ENCODE measurements at places on chromosomes 12 and 14.

DNA sequence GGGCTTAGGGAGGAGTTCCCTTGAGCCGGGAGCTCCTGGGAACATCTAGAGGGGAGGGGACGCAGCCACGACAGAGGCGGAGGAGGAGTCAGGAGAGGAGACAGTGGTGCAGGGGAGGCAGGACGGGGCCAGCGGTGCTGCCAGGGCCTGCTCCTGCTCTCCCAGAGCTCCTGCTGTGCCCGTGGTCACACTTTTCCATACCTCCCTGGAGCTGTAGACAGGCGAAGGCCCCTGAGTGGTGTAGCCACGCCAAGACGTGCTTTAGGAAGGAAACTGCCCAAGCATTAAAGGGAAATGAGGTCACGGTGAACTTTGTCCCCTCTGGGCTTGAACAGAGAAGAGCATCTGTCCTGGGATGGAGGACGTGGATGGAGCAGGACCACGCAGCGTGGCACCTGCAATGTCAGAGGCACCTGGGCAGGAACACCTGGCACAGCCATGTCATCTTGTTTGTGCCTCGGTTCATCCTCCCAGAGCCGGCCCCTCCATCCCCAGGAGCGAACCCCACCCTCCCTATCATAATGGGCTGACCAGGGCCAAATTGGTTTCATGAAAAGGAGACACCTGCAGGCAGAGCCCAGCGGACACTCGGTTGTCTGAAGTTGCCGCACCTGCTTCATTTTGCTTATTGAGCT, 239.5 kb upstream of the SFSWAP start:
- DNase-seq = no peak

GRCh38 chr14:55327179-55327578, 56.0 kb downstream of the FBXO34 start:
- DNase-seq = no peak

DNA sequence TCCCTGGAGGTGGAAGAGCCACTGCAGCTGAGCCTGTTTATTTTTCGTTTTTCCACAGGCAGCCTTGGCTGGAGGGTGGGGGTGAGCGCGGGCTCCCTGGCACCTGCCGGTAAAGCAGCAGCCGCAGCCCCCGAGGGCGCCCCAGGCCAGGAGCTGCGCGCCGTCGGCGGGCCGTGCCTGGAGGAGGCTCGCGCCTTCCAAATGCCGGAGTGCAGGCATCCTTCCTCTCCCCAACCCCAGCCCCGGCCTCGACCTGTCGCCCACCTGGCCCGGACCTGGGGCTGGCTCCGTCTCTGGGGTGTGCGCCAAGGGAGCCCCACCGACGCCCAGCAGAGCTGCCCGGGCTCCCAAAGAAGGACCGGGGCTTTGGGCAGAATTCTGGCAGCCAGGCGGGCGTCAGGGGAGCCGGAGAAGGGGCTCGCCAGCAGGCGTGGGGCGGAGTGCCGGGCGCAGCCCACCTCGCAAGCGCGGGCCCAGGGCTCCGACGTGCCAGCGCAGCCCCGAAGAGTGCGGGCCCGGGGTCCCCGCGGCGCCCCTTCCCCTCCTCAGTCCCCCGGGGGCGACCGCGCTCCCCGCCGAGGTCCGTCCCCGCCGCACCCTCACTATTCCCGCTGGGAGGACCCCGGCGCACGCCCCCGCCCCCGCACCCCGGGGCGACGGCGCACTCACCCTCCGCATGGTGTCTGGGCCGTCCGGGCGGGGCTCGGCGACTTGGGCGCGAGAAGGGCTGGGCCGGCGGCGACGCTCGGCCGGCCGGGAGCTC, 130.3 kb downstream of the NDUFA12 start:
- no peak for DNase-seq

GRCh38 chr12:95480230-95480629, 6.3 kb downstream of the METAP2 start:
- no peak for DNase-seq

DNA sequence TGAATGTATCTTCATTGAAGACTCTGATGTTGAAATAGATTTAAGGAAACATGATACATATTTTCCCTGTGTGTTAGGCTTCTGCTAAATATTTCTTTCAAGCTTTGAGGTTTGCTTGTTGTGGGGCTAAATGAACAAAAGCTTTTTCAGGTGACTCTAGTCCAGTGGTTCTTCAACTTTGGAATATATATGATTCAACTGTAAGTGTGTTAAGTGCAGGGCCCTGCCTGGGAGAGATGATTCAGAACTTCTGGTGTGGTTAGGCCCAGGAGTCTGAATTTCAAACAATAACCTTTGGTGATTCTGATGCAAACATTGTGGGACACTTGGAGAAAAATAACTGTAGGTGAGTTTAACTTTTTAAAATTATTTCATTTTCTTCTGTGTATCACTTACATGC, 93.0 kb downstream of the TRHDE start:
- DNase-seq = no peak

DNA sequence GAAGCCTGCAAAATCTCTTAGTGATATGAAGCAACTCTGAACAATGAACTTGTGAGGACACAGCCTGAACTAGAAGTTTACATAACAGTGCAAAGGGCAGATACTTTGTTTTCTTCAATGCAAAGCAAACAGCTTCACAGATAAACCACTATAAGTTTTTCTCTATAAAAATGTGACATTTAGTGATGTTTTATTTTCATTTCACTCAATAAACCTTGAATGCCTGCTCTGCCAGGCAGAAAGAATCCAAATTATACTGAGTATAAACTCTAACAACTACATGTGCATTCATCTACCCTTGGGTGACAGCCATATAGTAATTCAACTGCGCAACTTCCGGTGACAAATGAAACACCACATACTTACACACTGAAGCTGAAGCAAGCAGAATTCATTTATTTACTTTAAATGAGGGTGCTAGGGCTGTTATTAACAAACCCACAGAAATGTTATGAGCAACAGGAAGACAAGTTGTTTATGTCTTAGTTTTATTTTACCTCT, 10.3 kb downstream of the DCP1B start:
- DNase-seq = no peak

DNA sequence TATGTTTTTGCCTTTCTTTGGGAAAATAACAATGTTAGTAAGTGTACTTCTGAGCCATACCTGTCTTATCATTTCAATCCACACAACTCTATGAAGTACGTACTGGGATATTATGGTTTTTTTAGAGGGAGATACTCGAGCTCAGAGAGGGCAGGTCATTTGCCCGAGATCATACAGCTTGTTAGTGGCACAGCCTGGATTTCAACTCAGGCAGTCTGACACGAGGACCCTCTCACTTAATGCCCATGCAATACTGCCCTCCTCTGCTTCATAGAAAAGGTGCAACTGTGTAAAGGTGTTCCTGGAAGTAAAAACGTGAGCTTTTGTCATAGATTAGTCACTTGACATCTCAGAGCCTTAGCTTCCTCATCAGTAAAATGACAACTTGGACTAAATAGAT, 128.0 kb downstream of the NDUFA12 start:
- DNase-seq = peak; percentile 42

DNA sequence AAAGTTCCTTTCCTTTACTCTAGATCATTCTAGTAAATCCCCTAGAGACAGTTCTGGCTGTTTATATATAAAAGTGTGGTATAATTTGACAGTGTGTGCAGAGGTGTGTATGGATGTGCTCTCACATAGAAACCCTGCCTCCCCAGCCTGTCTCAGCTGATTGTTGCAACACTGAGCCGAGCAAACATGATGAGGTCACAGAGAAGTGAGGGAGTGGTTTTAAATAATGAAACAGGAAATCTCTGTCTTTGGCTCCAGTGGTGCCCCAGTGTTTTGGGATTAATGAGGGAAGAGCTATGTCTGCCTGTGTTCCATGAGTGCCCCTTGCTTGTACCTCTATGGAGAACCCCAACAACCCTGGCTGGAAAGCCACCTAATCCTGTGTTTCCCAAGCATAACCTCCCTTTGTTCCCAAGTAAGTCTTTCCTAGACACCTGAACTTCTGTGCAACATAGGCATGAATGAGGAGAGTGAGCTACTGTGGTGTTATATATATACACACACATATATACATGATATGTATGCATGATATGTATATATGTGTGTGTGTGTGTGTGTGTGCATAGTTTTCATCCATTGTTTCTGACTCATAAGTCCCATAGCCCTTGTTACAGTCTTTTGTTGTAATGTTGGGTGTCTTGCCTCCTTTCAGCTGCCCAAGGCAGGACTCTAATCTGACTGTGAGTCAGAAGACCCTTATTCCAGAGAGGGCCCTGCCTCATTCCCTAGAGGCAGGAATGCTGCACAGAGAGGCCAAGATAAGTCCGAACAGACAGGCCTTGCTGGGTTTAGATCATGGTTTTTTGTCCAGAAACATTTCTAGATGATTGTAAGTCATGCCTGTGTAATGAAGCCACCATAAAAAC, 18.0 kb downstream of the TRAF3 start:
- peak; percentile 42 for DNase-seq

DNA sequence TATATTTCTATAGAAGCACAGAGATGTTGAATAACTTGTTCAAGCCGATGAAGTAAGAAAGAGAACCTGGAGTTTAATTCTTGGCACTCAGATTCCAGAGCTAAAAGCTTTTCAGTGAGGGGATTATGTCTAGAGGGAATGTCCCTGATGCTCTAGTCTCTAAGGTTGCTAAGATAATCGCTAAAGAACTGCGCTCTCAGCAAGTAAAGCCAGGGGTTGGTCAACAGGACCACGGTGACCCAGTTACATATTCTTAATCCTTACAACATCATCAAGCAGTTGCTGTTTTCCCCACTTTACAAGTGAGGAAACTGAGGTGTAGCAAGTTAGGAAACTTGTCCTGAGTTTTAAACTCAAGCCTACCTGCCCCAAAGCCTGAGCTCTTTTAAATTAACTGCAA, 110.8 kb downstream of the DAD1 start:
- no peak for DNase-seq

GRCh38 chr12:1702713-1703112, 11.8 kb downstream of the ADIPOR2 start:
- DNase-seq = no peak

- DNase-seq = no peak
These were observed 56.1 kb downstream of the MAP1LC3B2 start for GRCh38 chr12:116615141-116615861.

- DNase-seq = no peak
These were observed 15.8 kb downstream of the ITPR2 start for GRCh38 chr12:26817183-26817591.

DNA sequence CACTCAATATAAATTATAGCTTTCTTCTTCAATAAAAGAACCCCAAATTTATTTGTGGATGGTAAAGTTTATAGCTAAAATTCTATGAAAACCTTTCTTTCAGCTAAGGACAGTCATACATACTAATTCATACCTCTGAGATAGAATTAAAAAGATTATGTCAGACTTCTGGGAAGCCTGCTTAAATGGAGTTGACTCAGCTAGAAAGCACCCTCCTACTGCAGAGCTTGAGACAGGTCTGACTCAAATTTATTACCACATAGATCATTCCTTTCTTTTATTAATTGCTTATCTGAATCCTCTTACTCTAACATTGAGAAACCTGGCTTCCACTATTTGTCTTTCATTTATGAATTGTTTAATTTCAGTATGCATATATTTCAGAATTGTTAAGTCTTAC, 1007.0 kb upstream of the LRFN5 start:
- DNase-seq = no peak

- DNase-seq = no peak
These were observed 16.9 kb downstream of the LTBP2 start for GRCh38 chr14:74595006-74595735.

DNA sequence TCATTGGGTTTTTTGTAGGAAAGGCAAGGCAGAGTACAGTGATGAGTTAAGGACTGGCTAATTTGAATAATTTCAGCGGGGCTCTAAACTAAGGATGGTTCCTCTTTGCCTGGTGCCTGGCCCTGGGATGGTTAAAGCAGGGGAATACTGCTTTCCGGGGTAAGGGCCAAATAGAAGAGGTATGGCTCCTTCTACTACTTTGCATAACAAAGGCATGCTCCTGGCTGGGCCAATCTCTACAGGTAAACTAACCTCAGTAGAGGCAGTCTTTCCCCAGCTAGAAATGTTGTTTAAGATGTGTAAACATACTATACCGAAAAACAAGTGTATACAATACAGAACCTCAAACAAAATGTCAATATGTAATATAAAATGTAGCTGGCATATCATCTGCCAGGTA, 1239.0 kb downstream of the SLC16A7 start:
- no peak for DNase-seq

- no peak for DNase-seq
These were observed 894.9 kb downstream of the VRK1 start for GRCh38 chr14:97692084-97692483.

DNA sequence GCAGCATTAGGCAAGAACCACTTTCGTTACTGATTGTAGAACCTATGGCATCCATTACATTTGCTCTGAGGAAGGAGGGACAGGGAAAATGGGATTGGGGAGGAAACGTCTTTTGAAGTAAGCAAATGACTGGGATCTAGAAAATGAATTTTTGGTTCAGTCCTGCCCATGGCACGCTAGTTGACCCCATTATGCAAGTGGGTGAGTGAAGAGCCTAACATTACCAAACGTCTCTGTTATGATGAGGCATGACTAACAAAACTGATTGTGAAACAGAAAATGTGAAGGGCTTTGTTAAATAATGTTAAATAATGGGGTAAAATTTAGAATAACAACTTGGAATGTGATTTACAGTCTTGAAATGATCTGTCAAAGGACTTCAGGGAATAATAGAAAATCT, 38.9 kb downstream of the CPSF2 start:
- DNase-seq = no peak

DNA sequence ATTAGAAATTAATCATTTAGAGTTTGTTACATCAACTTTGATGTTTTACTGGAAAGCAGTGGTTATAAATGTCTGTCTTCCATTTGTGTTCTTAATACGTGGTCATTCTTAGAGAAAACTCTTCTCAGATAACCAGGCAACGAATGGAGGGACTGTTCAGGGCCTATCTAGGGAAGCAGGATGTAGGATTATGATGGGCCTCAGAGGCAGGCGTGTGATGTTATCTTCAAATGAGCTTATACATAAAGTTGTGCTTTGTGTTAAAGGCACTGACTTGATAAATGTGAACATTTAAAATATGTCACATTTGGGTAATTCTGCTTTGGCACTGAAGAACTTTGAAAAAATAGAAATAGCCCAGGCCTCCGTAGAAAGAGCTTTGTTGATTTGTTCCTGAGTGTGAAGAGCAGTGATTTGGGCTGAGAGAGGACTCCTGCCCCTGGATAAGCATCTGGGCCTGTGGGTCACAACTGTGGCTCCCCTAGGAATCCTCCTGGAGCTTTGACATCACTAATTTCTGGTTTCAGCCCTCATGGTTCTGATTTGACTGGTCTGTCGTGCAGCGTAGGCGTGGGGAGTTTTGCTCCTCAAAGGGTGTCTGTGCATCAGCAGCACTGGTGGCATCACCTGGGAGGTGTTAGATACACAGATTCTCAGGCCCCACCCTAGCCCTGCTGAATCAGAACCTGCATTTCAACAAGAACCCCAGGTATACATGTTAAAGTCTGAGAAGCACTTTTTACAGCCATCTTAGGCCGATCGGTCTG, 55.4 kb downstream of the SAMD4A start:
- no peak for DNase-seq

DNA sequence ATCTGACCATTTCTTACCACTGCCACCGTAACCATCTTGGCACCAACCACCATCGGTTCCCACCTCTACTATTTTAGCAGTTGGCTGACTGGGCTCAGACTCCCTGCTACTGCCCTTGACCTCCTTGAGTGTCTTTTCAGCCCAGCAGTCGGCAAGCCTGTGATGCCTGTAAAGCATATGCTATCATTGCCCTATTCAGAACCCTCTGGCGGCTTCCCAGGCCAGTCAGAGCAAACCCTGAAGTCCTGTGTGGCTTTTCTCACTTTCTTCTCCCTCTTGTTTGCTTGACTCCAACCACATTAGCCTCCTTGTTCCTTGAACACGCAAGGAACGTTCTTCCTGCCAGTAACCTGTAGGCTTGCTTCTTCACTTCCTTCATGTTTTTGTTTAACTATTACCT, 6.2 kb downstream of the IRAK3 start:
- no peak for DNase-seq

GRCh38 chr12:21656905-21657325, 727 bp downstream of the LDHB start:
- DNase-seq = peak; percentile 68
